ENCODE measurements at places on chromosomes 11 and 22.

- DNase-seq, result no peak
These were observed 15.7 kb downstream of the CRTAM start for GRCh38 chr11:122853971-122854446.

- no peak for DNase-seq
These were observed 76.6 kb downstream of the ST3GAL4 start for GRCh38 chr11:126432065-126432461.

- no peak for DNase-seq
These were observed 59.3 kb downstream of the CD82 start for GRCh38 chr11:44624761-44625221.

DNA sequence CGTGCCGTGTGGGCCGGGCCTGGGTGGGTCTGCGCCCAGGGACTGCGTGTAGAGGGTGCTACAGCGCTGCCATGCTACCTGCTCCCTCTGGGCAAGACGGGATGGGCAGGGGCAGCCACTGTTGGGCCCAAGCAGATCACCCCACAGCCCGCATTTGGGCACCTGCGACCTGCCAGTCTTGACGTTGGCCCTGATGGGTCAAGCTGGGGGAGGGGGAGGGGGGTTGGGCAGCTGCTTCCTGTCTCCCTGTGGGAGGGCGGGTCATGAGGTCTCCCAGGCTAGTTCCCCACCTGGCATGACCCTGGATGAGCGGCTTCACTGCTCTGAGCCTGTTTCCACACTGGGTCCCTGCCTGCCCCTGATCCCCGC, 2.8 kb upstream of the RPS19BP1 start:
- DNase-seq, result no peak

DNA sequence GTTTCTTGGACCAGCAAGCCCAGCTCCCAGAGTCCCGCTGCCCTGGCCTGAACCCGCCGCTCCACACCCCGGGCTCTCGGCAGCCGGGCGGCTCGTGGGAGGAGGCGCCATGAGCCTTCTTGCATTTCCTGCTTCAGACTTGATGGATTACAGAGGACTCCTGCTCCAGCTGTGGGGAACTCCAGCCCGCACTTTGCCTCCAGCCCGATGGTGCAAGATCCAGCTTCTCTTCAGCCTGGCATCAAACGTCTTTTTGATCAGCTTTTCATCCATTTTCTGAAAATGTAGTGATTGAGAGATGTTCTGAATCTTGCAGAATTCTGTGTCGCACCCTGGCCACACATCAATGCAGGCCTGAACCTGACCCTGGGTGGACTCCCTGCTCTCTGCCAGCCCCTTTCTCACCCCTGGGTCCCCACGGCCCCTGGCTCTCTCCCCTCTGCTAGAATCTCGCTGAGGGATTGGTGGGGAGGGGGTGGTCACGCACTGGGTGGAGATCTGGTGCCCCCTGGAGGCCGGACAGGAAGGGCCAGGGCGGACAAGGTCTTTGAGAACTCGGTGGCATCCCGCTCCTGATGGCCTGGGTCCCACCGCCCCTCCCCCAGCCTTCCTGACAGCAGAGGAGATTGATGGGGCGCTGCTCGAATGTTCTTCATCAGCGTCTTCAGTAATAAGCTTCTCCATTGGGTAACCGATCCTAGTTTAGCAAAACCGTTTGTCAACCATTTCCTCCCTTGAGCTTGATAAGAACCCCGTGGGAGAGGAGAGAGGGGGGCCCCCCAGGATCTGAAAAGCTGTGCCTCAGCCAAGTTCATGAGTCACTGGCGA, 12.1 kb upstream of the NFAM1 start:
- DNase-seq, result peak; percentile 66

DNA sequence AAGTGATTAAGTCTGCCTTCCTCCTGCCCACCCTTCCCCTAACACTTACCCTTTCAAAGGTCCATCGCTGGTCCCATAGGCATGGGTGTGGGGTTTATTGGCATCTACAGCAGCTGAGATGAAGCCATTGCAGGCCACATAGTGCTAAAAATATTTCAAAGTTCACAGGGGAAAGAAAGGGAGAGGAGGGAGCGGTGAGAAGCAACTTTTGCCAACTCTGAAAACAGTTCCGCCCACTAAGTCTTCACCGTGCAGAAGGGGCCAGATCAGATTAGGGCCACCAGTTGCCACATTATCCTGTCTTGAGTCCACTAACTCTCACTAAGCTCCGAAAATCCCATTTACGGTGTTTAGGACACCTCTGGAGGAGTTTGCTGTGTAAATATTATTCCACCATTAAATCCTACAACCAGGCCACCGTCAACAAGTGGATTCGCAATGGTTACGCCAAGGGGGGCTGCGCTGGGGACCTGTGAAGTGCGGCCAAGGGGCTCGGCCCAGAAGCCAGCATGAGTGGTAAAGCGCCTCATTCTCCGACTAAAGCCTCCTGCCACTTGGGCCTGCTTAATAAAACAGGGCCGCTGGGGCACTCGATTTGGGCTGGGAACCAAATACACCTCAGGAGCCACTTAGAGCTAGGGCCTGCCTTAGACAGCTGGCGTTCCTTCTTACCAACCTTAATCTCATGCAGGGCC, 534.9 kb downstream of the MIAT start:
- no peak for DNase-seq
